Right atrium auricular region (tissue), 2 donors: ENCODE measurements at places on chromosomes 16 and 17.
A peak's percentile ranks its signal among the peaks of the same experiment; 100 is the strongest.

DNA sequence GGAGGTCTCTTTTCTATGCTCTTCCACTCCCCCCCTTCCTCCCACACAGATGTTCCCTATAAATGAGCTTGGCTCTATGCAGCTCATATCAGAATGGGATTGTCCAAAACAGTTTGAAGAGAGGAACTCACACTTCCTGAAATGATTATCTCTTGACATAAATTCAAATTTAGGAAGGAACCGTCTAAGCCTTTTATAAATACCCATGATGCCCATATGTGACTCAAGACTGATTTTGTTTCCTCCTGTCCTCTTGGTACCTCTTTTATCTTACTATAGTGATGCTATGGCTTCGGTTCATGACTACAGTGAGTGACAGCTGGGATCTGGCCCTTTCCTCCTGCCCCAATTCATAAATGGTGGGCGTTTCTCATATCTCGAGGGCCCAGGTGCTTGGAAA lies 16.6 kb upstream of the TERF2 start:
- peaks cover 23% of the 10 kb centered on the region for H3K4me1 ChIP-seq
- no peak overlapping the region for H3K4me3 ChIP-seq
- H3K36me3 ChIP-seq: no peaks in the 10 kb centered on the region

DNA sequence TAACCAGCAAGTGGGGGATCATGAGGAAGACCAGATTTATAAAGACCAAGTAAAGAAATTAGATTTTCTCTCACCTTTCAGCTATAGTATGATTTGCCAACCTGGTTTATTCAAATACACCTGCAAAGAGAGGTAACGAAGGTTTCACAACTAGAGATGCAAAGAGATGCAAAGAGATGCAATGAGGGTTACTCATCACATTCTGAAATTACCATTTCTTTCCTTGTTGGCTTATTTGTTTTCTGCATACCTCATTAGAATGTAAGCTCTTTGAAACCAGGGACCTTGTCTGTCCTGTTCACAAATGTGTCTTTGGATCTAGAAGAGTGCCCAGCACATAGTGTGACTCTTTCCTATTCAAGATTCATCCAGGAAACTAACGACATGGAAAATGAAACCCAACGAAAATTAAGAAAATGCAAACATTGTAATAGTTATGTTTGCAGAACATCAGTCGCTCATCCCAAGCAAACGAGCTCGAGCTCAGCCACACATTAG lies 9.0 kb upstream of the LONP2 start:
- no peaks in the 10 kb centered on the region for H3K27me3 ChIP-seq
- no peak for DNase-seq
- H3K4me1 ChIP-seq: no peaks in the 10 kb centered on the region
- H3K36me3 ChIP-seq: no peaks in the 10 kb centered on the region

DNA sequence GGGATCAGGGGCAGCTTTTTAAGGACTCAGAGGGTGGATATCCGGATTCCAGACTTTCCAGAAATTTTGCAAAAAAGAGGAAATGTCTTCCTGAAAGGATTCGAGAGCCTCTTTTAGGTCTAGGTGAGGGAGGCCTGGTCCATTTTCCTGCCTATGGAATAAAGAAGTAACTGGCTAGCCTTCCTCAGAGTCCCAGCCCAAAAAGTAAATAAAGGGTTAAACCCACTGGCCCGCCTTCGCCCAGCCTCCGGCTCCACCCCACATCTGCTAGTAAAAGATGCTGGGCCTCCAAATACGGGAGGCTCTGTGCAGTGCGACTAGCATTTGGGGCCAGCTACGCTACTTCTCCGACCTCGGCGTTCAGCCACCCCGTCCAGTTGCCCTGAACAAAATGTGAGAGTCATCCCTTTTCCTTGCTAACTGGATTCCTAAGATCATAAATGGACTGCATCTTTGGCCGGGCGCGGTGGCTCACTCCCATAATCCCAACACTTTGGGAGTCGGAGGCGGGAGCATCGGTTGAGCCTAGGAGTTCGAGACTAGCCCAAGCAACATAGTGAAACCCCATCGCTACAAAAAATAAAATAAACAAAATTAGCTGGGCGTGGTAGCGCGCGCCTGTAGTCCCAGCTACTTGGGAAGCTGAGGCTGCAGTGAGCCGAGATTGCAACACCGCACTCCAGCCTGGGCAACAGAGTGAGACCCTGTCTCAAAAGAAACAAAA lies 824 bp upstream of the MPP2 start:
- no peaks in the 10 kb centered on the region for H3K36me3 ChIP-seq
- peak overlapping the region; percentile 67 for H3K4me3 ChIP-seq
- DNase-seq: peak; percentile 81
- no peaks in the 10 kb centered on the region for H3K4me1 ChIP-seq
- no peaks in the 10 kb centered on the region for H3K27me3 ChIP-seq

DNA sequence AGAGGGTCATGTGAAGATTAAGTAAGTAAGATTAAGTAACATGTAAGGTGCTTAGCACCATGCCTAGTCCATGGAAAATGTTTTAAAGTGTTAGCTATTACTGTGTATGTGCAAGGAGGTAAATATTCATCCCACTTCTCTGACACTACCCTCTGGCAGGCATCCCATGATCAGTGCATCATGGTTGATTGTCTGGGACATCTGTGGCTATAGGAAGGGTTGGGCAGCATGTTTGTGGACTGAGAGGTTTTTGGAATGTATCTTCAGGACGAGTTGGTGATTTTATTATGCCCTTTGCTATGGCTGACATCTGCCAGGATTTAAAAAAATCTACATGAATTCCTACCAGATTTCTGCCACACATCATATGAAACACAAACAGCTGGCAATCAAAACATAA lies 6.5 kb upstream of the TAOK1 start:
- no peaks in the 10 kb centered on the region for H3K36me3 ChIP-seq
- no peak for DNase-seq
- H3K27me3 ChIP-seq: no peaks in the 10 kb centered on the region
- no peak overlapping the region for H3K4me3 ChIP-seq
- no peaks in the 10 kb centered on the region for H3K4me1 ChIP-seq
- no peak overlapping the region for H3K27ac ChIP-seq
